ENCODE measurements at places on chromosomes 4 and X. TPM values are rescaled to one million over a fixed set of nuclear protein-coding genes. Genes with fewer than 3 reads are reported as not detected.

LRIT3 gene
- total RNA-seq = under 0.01 TPM

WNK3 gene
- 0.64 TPM for total RNA-seq

- DNase-seq = no peak
Observed at GRCh38 chr4:41512136-41512535, 25.8 kb upstream of the LIMCH1 start.

DNA sequence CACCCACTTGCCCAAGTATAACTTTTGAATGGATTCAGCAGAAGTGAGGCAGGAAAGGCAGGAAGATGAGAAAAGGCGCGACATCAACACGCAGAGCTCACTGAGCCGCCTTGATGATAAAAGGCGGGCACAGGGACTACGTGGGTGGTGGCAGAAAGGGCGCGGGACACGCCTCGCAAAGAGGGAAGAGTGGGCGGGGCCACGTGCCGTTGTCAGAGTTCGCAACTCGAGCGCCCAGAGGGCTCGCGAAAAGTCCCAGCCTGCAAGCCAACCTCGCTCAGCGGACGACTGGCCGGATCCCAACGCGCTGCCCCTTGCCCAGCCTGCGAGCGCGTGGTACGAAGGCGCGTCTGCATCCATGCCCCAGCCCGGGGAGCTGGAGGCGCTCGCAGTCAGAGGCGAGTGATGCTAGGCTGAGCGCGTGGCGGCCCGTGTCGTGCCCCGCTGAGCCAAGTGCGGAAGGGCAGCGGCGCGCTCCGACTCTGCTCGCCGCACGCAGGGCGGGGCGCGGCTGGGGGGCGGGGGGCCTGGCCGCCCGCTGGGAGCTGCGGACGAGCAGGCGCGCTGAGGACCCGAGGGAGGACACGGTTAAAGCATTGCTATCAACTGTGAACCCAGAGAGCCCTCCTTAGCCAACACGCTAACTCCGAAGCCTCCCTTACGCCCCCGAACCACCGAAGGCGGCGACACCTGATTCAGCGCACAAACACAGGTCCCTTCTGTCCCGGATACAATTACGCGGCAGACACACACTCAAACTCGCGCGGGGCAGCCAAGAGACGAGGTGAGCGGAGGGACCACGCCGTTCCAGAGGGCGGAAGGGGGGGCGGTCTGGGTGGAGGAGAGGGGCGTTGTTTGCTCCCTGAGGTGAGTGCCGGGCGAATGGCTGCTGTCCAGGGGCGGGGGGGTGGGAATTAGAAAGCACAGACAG is at the start of gene UGT8:
UGT8 (plus strand) TSS at position 617 of the 931 bp plus-strand sequence. CDS start 24,074 bp downstream, outside the sequence.
- DNase-seq = no peak

- DNase-seq = peak; percentile 70
Observed at GRCh38 chrX:155334486-155335336, at the start of gene CLIC2. Gene CLIC2, minus strand, starts transcription at chrX:155334614. Its CDS starts 187 bp downstream, at chrX:155334427.

DNA sequence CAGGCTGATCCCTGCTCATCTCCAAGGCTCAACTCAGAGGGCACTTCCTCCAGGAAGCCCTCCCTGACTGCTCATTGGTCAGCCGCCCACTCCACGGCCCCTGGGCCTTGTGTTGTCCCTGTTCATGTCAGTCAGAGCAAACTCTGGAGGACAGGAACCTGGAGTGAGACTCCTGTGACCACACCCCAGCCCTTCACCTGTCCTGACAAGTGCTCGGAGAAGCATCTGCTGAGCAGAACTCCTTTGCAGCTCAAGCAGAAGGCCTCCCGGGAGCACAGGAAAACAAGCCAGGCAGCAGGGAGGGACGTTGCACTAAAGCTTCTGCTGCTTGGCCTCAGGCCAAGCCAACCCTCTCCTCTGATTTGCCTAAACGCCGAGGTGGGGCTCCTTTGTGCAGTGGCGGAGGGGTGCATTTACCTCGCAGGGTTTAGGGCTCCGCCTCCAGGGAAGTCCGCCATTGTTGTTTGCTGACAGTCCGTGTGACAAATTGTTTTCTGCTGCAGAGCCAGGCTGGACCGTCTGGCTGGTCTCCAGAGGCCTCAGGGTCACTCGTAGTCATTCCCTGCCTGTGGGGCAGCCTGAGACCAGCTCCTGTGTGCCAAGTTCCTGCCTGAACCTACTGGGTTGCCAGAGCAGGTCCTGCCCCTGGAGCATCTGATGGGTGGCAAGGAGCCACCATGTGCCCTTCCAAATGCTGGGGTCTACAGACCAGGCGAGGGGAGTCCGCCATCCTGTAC is 61.8 kb downstream of the C4orf50 start:
- DNase-seq = no peak

GRCh38 chrX:111352424-111352823 is 59.6 kb downstream of the DCX start:
- DNase-seq = peak; percentile 66

GRCh38 chrX:38672646-38673045 is 111.3 kb downstream of the TSPAN7 start:
- DNase-seq = no peak

DNA sequence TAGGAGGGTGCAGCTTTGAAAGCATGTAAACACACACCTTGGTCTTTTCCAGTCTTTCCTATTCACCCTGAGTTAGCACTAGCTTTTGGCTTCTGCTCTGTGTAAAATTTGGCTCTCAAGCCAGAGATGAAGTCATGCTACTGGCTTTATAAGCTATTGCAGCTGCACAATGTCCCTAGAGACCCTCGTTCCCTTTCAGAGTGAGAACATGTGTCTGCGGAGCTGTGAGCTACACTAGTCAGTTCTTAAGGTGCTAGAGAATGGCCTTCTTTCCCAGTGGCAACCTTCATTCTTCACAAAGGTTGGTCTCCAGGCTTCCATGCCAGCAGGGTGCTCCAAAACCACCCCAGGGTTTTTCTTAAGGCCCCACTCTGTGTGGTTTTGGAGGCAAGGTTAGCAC is 199.1 kb downstream of the SPATA18 start:
- no peak for DNase-seq
